ENCODE measurements at places on chromosomes 13 and 19. TPM values are rescaled to one million over a fixed set of nuclear protein-coding genes. Genes with fewer than 3 reads are reported as not detected.

ZNF699 gene
- 2.4 TPM for total RNA-seq

DNA sequence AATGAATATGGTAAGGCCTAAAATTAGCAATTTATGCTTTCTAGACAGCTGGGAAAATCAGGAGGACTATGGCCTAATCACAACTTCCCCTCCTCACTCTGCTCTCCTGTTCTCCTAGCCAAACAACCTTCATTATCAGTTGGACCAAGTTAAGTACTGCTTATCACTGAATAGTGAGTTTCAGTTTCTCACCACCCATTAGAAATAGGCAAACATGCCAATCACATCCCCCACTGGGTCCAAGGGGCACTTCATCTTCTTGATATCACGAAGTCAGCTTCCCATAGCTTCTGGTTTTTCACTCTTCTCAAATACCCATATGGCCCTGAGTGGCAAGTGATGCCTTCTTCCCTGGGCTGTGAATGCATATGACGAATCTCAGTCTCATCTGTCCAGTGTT, 689.6 kb downstream of the SLITRK5 start:
- DNase-seq, result no peak

DNA sequence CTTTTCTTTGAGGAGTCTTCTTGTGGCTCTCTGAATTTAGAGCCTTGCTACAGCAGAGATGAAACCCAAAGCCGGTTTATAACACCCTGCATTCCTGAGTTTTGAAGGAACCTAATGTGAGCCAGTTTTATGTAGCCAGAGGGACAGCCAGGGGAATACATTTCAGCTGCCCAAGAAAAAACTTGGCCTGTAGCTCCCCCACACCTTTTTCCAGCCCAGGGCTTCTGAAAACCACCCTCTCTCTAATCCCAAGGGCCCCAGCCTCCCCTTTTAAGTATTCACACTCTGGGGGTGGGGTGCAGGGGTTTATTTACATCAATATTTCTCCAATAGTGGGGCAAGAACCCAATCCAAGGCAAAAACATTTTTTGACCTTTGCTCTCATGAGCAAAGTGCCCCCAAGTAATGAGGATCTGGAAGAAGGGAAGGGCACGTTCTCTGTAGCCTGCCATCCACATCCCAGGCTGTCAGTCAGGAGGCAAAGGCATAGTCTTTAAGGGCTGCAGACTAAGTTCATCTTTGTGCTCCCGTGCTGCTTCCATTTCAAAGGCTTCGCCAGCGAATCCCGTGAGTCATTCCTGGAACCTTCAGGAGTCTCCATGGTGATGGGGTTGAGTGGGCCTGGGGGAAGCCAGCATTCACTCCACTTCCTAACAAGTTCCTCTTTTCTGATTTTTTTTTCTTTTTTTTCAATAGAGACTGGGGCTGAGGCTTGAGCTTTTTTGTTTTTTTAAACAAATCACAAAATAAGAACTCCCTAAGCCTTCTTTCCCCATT, 33.2 kb upstream of the MEDAG start:
- peak; percentile 75 for DNase-seq

KANK2 gene
- total RNA-seq, result 68.1 TPM

DNA sequence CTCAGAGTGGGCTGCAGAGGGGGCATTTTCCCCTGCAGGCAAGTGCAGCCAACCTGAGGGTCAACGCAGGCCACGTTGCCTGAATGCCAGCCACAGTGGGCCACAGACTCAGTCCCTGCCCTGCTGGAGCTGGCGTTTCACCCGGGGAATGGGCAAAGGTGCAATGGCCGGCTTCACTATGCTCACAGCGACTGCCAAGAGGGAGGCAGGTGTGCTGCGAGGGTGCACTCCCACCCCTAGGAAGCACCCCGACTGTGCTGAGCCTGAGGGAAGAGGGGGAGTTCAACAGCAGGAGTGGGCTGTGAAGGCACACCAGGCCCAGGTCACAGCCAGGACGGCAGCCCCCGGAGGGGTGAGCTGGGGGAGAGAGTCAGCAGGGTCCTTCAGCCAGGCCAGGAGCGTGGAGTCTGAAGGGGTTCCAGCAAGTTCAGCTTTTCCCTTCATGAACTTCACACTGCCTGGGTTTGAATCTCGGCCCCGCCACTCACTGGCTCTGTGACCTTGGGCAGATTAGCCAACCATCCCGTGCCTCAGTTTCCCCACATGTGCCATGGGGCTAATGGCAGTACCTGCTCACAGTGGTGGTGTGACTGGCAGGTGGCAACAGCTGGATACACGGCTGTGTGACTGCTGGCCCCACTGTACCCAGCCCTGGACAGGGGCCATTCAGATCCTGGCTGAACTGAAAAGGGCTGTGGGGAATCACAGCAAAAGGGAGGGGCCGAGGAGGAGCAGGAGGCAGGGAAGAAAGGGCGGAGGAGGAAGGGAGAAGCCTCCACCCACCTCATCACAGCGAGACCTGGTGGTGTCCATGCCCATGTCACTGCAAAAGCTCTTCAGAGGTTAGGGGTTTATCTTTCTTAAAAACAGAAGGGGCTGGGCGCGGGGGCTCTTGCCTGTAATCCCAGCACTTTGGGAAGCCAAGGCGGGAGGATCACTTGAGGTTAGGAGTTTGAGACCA, 7.6 kb downstream of the TRAPPC6A start:
- no peak for DNase-seq

GRCh38 chr13:52838433-52839107, 9.9 kb downstream of the PCDH8 start:
- DNase-seq, result no peak

DNA sequence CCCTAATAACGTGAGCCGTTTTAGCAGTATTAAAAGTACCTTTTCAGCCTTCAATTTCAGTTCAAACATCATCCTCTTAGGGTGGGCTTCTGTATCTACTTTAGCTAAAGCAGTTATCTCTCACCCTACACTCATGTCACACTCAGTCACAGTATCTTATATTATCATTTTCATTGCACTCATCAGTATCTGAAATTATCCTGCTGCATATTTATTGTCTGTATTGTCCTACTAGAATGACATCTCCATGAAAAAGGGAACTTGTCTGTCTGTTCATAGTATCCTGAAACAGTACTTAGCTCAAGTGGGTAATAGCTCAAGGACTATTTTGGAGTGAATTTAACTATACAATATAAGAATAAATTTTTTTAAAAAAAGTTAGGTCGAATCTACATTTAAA, 19.9 kb upstream of the RFC3 start:
- DNase-seq, result no peak

DNA sequence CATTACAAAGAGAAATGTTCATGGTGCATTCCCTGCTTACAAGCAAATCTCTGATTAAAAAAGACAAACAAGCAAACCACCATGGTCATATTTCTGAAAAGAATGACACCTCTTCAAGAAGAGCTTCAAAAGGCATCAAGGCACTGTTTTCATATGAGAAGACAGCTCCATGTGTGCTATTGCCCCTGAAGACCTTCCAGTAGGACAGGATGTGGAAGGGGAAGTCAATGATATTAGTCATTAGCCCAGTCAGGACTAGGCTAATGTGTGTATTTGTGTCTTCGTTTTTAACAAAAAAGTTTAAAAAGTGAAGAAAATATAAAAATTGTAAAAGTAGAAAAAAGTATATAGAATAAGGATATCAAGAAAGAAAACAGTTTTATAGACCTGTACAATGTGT, 534.7 kb upstream of the ARGLU1 start:
- DNase-seq, result no peak

NAA16 gene
- total RNA-seq, result 7.7 TPM

PGLYRP1 gene
- total RNA-seq, result 0.76 TPM

ELSPBP1 gene
- not detected for total RNA-seq

Data from psoas muscle (tissue), 8 donors.